ENCODE measurements at places on chromosomes 3 and 15.
A peak's percentile ranks its signal among the peaks of the same experiment; 100 is the strongest.

DNA sequence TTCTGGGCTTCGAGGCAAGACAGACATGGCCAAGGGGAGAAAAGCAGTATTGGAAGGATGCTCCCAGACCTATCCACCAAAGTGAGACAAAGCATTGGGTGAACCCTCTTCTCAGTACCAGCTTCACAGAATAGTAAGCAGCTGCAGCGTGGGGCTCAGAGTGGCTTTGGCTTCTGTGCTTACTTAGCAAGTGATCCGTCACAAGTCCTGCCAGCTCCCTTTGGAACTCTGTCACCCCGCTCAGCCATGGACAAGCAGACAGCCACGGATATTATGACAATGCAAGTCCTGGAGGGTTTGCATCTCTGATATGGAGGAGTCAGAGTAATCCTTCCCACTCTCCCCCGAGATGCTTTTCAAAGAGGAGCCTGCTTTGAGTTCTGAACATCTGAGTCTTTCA, 90.8 kb downstream of the SLCO3A1 start:
- DNase-seq, result no peak

DNA sequence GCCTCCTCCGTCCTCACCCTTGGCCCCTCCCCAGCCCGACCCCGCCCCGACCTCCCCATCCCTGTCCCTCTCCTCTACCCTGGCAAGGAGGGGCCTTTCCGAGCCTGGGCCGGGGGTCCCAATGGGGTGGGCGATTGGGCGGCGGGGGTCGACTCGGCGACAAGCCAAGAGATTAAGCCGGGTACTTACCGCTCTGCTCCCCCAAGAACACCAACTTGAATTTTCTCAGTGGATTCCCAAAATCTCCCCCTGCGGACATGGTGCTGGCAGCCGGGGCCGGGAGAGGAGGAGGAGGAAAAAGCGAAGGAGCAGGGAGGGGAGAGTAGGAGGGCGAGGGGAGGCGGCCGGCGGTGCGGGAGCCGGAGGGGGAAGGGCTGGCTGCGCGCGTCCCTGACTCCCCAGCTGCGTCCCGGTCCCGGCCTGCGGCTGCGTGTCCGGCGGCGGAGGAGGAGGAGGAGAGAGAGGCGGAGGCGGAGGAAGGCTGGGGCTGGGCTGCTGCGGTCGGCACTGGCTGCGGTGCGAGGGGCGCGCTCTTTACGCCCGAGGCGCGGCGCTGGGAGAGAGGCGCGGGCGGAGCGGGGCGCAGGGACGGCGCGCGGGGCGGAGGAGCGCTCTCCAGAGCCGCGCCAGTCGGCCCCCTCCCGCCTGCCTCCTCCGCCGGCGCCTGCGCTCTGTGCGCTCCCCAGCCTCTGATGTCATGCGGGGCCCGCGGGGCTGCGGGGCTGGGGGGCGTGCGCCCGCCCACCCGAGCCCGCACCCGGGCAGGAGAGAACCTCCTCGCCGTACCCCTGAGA, at the start of gene RAB6B:
Gene RAB6B, minus strand, starts transcription at position 675 of the 794 bp plus-strand sequence. Its CDS starts 416 bp downstream, at position 259.
- DNase-seq, result peak; percentile 34

- DNase-seq, result peak; percentile 57
Measured at GRCh38 chr3:183825456-183826161, at the start of gene MAP6D1. MAP6D1 (minus strand) TSS chr3:183825577; CDS start chr3:183825547, 30 bp downstream.

- no peak for DNase-seq
Measured at GRCh38 chr3:33145901-33146580, 32.2 kb downstream of the CRTAP start.

GRCh38 chr3:56700151-56700550, 17.1 kb upstream of the TASOR start:
- no peak for DNase-seq

DNA sequence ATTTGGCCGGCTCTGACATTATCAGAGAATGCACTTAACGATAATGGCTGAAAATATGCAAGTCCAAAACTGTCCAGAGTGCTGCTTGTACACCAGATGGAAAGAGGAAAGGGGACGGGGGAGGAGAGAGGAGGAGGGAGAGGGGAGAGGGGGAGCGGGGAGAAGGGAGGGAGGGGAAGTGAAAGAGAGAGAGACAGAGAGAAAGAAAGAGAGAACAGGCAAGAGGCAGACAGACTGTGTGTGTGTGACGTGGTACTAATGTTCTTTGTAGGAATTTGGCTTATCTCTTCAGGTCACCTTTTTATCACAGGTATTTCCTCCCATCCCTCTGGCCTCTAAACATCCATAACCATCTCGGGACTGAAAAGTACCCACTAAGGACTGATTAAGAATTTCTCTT, 75.1 kb upstream of the LMOD3 start:
- DNase-seq, result no peak

DNA sequence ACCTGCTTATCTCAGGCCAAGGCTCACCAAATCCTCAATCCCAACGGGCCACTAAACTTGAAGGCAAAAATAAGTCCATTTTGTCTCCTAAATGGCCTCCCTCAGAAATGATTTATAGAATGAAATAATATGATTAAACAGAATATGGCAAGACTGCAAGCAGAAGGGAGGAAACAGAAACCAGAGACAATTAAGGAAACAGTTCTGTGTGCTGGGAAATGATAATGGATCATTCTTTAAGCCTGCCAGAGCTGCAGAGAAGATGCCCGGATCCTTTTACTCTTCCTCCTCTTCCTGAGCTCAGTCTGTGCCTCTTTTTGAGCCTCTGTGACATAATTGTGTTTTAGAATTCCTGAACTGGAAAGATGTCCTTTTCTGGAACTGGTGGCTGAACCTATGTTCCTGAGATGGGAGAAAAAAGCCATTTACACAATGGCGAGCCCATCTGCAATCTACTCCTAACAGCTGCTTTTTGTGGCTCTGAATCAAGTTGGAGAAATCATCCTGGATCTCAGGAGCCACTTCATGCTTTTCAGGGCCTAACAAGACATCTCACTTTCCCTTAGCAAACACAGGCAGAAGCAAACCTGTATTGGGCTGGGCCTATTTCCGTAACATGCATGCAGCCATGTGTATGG, 2.8 kb upstream of the ABHD2 start:
- DNase-seq, result no peak

DNA sequence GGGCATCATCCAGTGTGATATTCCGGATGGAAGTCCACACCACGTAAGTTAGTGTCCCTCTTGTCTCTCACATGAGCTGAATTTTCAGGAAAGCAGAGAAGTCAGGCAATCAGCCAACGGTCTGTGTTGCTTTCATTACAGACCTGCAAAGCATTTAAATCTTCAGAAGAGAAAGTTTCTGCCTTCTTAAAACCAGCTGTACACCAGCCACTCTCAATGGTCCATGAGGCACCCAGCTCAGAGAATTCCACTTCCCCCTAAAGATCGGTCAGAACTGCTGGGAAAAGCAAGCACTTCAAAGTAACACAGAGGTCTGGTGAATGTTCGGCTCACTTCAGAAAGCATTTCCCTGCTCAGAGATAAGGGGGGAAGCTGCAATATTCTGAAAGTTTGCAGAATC, 903.7 kb downstream of the EPHA3 start:
- DNase-seq, result no peak

DNA sequence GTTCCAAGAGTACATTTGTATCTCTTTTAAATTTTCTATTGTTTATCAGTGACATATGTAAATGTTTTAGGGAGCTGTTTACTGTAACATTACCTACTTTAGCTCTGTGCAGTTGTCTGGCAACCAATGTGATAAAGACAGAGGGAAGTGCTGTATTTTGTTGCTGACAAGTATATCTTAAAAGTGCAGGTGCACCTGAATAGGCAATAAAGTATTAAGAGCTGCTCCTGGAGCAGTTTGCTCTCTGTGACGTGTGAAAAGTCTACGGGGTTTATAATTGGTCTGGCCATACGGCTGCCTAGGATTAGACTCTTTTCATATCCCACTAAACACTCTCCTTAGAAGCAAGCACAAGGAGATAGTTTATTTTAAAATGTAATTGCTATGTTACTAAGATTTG, 178.3 kb downstream of the IGF1R start:
- no peak for DNase-seq

- DNase-seq, result no peak
Measured at GRCh38 chr3:54372232-54372631, 249.9 kb downstream of the CACNA2D3 start.

DNA sequence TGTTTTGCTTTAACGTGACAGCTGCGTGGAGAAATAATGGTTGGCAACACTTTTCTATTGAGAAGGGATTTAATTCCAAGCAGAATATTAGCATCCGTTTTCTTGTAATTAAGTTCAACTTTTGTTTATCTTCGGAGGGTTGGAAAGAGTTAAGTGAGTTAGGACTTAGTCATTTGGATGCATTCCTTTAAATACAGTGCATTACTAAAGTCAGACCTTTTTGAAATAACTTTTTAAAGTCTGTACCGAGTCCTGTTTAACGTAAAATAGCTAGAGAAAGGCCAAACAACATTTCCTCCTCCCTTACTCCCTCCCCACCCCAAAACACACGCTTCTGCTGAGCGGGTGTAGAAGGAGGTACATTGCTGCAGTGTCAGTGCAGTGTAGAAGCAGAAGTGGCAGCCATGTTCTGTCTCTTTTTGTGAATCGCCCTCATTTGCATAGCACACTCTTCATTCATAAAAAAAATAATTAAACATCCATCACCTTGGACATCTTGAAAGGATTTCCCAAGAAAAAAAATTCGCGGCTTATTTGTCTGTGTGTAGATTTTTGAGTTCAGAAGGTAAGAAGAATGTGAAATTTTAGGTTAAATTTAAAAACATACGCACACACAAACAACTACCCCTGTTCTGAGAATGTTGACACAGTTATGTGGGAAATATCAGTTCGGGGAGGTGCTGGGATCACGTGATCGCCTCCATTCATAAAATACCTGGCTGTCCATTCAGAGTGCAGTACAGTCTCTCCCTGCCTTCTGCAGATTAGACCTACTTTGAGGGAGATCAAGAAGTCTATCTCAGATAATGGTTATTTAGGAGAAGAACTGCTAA, 1.6 kb downstream of the SPRED1 start:
- DNase-seq, result peak; percentile 19

DNA sequence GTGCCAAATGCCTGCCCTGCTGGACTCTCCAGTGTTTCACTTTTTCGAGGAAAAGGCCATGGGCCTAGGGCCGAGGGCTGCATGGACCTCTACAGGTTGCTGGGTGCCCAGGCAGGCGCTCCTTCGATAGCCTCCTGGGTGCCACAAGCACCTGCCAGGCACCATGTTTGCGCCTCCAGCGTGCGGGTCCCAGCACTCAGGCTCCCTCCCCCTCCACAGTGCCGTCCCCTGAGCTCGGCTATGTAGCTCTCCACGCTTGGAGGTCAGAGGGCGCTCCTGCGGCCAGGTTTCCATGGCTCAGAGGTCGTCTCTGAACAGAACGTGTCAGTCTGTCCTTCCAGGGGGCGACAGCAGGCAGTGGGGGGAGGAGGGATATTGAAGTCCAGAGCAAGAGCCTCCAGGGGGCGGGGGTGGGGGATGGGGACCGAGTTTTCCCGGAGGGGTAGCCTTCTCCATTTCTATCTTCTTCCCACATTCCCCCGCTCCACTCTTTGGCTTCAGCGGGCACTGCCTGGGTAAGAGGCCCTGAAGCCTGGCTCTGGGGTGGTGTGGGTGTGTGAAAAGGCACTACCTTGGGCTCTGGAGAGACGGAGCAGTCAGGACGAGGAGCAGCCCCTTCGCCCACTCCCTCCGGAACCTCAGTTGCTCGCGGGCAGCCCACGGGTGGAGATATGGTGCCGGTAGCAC, 3.6 kb downstream of the ONECUT1 start:
- peak; percentile 3 for DNase-seq

DNA sequence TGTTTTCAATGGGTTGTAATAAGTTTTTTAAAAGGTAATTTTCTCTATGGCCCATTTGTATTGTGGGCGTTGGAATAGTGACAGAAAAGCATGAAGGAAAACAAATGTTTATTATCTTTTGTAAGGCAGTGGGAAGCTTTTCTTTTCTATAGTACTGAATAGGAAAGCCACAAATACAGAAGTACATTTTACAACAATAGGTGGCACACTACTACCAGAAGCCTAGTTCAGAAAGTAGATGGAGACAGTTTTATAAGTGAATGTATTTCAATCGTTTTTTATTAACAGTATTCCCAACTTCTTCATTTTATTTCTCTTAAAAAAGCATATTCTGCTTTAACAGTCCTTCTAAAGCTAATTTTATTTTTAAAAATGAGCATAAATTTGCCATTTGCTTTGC, 296.7 kb downstream of the PTPRG start:
- DNase-seq, result no peak

DNA sequence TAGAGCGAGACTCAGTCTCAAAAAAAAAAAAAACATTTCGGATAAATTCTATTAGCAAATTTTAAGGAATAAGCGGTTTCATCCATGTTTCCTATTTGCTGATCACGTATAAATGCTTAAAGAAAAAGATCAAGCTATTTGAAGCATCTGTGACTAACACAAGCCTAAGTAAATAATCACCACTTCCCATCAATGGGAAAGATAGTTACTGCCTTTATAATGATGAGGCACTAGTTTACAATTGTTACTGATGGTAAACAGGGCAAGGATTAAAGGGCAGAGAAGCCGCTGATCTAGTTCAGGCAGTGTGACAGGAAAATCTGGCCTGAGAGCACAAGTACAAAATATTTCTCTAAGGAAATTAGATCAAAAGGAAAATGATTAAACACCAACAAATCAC, 13.7 kb downstream of the CLPX start:
- no peak for DNase-seq

- DNase-seq, result no peak
Measured at GRCh38 chr3:64848127-64848800, 160.5 kb upstream of the ADAMTS9 start.

GRCh38 chr3:4837374-4837930, 141.8 kb upstream of the BHLHE40 start:
- DNase-seq, result no peak

DNA sequence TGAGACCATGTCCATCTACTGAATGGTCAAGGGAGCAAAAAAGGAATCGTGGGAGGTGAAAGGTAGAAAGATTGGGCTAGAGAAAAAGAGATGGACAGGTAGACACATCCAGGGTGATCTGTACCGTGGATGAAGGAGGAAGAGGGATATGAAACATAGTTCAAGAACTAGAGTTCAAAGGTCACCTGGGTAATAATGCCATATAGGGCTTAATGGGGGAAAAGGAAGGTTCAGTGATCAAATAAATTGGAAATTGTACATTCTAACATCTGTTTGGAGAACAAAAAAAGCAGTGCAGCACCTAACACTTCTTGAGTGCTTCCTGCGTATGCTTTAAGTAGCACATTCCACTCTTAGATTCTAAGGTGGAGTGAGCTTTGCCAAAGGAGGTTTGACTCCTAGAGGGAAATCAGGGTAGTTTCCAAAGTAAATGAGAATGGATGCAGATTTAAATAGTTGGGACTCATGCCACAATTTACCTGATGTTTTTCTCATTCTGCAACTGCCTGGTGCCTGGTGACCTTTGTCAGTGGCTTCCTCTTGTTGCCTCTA, 46.6 kb downstream of the MITF start:
- DNase-seq, result no peak

DNA sequence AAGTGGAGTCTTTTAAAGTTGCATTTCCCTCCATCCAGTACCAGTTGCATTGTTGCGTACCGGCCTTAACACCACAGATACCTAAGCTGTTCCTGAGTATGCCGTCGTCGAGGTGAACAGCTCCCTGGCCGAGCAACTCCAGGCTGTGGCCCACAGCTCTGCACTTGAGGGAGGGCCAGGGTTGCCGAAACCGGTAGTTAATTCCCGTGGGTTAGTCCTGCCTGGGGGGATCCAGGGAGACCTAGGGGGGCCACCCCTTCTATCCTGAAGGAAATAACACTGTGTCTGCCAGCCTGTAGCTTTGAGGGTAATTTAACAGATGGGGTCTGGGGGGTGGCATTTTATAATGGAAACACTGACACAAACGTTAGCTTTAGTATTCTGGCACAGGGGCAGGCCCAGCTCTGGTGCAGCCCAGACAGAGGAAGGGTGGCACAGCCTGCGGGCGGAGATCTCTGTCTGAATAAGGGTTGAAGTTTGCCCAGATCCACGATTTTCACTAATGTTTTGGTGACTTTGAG, 60.8 kb downstream of the RGMA start:
- DNase-seq, result no peak

GRCh38 chr3:178140531-178141304, 395.5 kb upstream of the KCNMB2 start:
- DNase-seq, result no peak

Measured in stimulated activated CD4-positive, alpha-beta T cell treated with anti-CD3 and anti-CD28 coated beads, Interleukin-15, amount 100 ng/mL, for 24 hours (primary cell).